ENCODE measurements at places on chromosomes 6 and 20. TPM values are rescaled to one million over a fixed set of nuclear protein-coding genes. Genes with fewer than 3 reads are reported as not detected.

Gene ADGB
- not detected for total RNA-seq

Gene PACSIN1
- total RNA-seq: not detected

Gene LHFPL5
- total RNA-seq: 0.17 TPM

Gene ZSWIM1
- 10.2 TPM for total RNA-seq

Gene KIF25
- total RNA-seq: not detected

Gene TMEM200A
- 0.32 TPM for total RNA-seq

Gene COL12A1
- 31.5 TPM for total RNA-seq

Gene CMTR1
- total RNA-seq: 40.3 TPM

Gene CAPN11
- total RNA-seq: 0.06 TPM

Gene ADGRF5
- total RNA-seq: not detected

Gene BNIP5
- not detected for total RNA-seq

Gene CRISP3
- not detected for total RNA-seq

Gene TTK
- 69.5 TPM for total RNA-seq

Gene XPO5
- 34.2 TPM for total RNA-seq

Gene LY6G5B
- 2.4 TPM for total RNA-seq

Gene GABRR1
- total RNA-seq: not detected

Gene AKAP7
- 6.8 TPM for total RNA-seq

Gene IL17A
- not detected for total RNA-seq

Gene RNF182
- total RNA-seq: 2.1 TPM

Gene ZHX3
- total RNA-seq: 35.1 TPM

Gene SLC12A5
- total RNA-seq: not detected

Gene TRIM31
- total RNA-seq: not detected

Gene TMEM74B
- total RNA-seq: not detected

Gene CUL7
- total RNA-seq: 38.6 TPM

Gene C20orf204
- total RNA-seq: 0.17 TPM

Gene HTR1B
- 0.46 TPM for total RNA-seq

Gene FAM50B
- 8.5 TPM for total RNA-seq

Gene MCHR2
- not detected for total RNA-seq

Gene CGA
- total RNA-seq: not detected

Gene FAM184A
- 0.29 TPM for total RNA-seq

Gene RAB44
- not detected for total RNA-seq

Gene KIAA0408
- 5.0 TPM for total RNA-seq

Gene SCGN
- 0.23 TPM for total RNA-seq

Gene TDRD6
- total RNA-seq: not detected

Gene SMLR1
- total RNA-seq: not detected

Gene NRSN1
- not detected for total RNA-seq

Gene PRDM1
- total RNA-seq: 2.4 TPM

Gene NKX2-2
- total RNA-seq: not detected

Gene TSPO2
- not detected for total RNA-seq

Gene ANKRD66
- total RNA-seq: not detected
